ENCODE measurements at places on chromosomes 3 and 15.

DNA sequence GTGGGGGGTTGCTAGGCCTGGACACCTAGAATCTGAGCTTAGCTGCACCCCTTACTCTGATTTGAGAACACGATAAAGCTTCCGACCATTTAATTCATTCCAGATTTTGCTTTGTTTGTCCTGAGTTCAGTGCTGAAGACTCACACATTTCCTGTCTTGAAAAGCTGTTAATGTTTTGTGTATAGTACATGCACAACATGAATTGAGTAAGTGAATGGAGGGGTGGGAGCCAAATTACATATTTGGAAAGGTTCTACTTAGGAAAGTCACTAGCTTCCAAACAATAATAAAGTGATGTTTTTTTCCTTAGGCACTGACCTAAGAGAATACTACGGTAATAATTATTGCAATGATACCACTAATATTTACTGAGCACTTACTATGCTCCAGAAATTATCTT is 955.2 kb upstream of the NR2F2 start:
- no peak for DNase-seq

GRCh38 chr15:67170143-67170925 is 84.1 kb downstream of the AAGAB start:
- DNase-seq, result no peak

DNA sequence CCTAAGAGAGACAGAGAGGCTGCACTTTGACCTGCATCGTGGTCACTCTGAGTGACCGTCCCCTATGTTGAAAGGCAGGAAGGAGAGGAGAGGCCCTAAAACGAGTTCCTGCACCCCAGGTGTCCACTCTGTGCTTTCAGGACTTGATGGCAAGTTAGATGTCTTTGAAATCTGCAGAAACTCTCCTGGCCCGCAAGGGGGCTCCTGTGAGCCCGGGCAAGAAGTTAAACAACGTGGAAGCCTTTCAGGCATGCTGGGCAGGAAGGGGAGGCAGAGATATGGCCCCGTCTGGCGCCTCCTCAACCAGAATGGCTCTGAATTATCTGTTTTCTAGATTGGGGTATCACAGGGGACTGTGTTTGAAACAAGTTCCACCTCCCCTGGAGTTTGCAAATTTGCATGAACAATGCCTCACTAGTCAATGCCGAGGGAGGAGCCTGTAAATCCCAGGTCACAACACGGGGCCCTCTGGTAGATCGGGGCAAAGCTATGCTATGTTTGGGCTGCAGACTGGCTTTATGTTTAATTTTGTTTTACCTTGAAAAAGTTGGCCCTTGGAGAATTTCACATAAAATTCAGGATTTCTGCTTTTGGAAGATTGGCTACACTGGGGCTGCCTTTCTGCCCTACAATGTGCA is 9.8 kb downstream of the CTXND1 start:
- no peak for DNase-seq

DNA sequence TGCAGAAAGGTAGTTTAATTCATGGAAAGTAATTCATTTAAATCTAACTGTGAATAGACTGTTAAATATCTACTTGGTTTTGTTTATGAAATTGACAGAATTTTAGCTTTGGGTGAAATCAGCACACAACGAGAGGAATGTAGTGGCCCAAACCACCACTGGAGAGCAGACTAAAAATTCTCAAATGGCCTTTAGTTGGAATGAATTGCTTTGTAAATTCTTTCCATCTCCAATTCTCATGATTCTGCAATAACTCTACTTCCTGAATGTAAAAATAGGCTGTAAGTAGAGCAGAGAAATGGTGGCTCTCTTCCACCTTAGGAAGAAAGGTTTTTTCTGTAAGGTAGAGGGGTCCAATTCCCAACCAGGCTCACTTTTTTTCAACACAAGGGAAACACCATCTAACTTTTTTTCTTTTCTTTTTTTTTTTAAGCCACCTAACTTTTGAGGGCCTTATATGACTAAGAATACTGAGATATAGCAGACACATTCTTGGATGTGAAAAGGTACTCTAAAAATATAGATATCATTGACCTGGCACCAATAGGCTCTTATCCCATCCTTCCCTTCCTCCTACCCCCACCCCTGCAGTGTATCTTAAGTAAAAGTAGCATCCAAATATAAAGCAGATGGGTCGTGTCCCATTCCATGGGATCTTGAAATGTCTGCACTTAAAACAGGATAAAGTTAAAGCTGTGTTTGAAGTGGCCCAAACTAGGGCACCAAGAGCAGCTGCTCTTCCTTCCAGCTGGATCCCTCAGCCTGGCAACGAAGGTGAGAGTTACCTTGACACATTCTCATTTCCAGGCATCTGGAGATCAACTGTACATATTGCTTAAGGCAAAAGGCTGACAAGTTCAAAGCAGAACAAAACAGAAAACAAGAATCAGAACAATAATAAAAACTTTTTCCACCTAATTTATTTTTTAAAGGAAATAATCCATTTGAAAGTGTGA is 194.1 kb downstream of the TPRG1 start:
- no peak for DNase-seq

- no peak for DNase-seq
Measured at GRCh38 chr15:76191539-76192244, 119.6 kb downstream of the ETFA start.

- DNase-seq, result no peak
Measured at GRCh38 chr3:18057471-18058091, 315.1 kb upstream of the TBC1D5 start.

DNA sequence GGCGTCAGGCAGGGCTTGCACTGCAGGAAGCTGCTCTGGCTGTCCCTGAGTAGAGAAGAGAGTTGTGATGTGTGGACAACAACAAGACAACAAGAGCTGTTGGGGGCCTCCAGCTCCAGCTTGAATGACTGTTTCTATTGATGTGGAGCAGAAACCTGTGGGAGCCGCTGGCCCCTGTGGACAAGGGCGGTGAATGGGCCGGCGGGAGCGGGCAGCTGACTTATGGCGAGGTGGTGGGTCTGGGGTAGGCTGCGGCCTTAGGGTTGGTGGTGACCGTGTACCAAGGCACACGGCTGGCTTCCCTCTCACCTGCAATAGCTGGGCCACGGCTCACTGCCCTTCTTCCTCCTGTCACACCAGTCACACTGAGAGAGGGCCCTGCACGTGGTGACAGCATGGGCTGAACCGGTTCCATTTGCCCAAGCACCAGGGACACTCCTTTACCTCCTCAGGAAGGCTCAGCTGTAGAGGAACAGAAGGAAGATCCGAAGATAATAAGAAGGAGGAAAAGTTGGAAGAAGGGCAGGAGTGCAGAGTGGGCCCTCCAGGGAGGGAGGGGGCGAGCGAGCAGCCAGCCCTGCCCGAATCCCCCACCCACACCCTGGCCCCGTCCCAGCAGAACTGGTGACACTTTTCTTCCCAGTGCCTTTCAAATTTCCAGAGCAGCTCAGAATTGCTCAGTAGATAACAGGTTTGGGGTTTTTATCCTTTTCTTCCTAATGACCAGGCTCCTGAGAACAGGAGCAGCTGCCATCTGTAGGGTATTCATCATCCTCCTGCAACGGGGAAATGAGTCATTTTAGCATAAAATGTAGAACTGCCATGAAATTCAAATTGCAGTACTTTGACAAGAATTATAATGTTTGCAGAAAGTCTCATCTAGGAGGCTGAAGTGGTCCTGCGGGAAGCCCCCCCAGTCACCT is 136.9 kb downstream of the TJP1 start:
- DNase-seq, result no peak

DNA sequence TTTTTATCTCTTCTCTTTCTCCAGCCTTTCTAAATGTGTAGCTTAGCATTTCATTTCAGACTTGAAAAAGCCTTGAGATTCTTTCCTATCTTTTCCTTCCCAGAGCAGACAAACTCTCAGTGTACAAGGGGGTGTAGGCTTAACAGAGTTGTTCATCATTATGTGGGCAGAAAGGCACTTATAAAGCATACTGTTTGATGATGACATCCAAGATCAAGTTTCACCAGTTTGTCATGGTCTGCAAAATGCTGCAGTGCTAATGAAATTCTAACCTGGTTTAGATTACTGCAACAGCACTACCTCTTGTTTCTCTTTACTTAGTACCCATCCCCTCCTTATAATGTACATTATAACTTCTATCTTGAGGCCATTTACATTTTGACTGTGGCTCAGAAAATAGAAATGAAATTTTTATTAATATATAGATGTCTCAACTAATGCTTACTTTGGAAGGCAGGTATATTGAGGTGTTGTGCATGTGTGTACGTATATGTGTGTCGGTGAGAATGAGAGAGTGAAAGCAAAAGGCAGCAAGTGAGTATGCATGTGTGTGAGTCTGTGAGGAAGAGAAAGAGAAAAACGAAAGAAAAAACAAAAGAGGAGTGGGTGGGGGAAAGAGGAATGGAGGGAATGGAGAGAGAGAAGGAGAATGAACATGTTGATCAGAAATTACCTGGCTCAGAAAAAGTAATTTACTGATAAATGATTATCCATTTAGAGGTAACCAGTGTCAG is 1043.6 kb downstream of the TUSC7 start:
- no peak for DNase-seq

DNA sequence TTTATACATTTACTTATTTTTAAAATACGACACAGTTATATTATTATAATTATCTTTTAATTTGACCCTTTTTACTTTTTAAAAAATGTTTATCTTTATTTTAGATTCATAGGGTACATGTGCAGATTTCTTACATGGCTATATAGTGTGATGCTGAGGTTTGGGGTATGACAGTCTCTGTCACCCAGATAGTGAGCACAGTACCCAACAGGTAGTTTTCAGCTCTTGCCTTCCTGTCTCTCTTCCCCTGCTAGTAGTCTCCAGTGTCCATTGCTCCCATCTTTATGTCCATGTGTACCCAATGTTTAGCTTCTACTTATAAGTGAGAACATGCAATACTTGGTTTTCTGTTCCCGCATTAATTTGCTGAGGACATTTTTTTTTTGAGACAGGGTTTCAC is 21.8 kb upstream of the KCNMB2 start:
- DNase-seq, result no peak

- no peak for DNase-seq
Measured at GRCh38 chr3:100063929-100064461, 50.3 kb downstream of the FILIP1L start.

- peak; percentile 9 for DNase-seq
Measured at GRCh38 chr15:89243046-89243690, 611 bp upstream of the FANCI start.

DNA sequence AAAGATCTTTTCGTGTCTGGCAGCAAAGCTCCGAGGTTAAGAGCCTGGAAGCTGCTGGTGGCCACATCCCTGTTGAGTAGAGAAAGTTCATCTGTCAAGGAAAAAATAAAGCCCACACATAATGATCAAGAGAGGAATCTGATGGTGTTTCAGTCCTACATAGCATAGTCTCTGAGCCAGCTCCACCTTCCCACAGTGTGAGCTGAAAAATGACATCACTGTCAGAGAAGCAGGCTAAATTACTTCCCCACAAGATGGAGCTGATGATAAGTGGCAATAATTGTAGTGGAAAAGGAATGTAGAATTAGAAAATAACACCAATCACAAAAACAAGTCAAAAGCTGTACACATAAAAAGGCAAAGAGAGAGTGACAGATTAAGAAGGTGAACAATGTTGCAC is 84.5 kb downstream of the AQP9 start:
- DNase-seq, result no peak
